AG09309 (cell line): ENCODE measurements at places on chromosomes 5 and 9.
A peak's percentile ranks its signal among the peaks of the same experiment; 100 is the strongest.

DNA sequence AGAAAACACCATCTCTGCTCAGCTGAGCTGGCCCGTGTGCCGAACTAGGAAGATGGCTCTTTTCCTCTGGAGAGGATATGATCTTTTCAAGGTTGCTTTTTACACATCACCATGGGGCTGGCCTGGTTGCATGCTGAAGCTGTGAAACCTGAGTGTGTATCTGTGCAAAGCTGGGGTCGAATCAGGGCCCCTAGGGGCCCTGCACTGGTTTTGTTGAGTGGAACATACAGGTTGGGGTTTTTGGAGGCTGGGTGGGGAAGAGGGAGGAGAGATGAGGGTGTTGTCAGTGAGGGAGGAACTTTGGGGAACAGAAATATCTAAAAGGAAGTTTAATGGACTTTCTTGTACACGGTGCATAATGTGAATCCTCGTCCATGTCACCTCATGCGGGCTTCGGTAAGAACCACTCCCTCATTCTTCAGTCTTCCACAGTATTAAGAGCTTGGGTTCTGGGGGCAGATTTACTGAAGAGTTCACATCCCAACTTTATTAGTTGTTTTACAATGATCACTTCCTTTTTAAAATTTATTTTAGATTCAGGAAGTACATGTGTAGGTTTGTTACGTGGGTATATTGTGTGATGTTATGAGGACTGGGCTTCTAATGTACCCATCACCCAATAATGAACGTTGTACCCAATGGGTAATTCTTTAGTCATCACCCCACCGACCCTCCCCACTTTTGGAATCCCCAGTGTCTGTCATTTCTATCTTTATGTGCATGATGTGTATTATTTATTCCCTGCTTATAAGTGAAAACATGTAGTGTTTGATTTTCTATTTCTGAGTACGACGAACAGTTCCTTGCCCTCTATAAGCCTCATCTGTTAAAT is 238.2 kb downstream of the NR3C1 start:
- DNase-seq: no peak

DNA sequence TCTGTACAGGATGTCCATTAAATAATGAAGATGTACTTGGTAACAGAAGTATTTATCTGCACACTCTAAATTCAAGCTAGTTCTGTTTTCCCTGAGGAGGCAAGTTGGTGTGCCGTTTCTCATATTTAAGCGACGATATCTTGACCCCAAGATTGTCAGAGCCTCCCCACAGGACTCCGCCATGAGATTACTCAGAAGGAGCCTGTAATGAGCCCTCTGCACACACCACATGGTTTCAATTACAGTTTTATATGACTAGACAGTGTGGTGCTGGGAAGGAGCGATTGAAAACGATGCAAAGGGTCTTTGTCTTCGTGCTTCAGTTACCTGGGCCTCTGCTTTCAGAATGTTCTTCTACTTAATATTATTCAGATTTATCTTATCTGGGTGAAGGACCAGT is 840.4 kb upstream of the WWC1 start:
- DNase-seq: peak; percentile 44

DNA sequence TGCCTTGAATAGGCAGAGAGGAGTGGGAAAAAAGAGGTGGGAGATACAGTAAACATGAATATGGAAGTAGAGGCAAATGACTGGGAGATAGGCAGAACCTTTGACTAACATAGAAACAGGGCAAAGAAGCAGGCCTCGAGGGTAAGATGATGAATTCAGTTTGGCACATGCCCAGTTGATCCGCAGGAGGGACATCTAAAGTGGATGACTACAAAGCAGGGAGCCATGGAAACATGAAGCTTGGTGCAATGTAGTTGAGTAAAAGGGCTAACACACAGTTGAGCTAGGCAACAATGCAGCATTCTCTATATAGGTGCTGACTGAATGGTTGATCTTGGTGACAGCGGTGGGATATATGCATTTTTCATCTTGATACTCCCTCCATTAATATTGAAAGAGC is 253.8 kb downstream of the DMRT2 start:
- DNase-seq: no peak

DNA sequence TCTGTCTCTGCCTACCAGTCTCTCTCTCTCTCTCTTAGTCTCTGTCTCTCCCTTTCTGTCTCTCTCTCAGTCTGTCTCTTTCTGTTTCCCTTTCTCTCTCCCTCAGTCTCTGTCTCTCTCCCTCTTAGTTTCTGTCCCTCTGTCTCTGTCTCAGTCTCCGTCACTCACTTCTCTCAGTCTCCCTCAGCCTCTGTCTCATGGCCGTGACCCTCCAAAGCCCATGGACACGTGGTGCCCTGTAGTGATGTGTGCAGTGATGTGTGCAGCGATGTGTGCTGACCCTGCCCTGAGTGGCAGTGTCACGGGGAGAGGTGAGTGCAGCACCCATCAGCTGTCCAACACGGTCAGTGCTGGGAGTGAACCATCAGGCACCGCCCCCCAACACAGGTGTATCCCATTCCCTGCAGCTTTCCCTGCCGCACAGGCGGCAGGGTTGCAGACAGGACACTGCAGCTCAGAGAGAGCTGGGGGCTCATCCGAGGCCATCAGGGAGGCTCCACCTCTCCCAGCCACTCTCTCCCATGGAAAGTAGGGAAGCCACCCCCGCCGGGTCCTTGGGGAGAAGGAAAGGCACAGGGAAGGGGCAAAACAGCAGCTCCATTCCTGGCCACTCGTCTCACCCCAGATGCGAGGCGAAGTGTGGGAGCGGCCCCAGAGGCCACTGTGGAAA is 794 bp upstream of the LRRC14B start:
- no peak for DNase-seq

DNA sequence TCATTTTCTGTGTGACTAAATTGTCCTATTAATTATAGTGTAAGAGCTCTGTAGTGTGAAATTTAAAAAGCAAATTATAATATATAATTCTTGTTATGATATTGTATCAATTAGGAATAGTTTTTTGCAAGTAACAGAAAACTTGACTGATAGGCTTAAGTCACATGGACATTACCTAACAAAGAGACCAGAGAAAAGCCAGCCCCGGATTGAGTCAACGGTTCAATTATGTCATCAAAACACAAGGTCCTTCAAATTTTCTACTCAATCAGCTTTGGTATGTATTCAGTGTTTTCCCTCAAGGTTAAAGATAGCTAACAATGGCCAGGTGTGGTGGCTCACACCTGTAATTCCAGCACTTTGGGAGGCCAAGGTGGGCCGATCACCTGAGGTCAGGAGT is 126.7 kb upstream of the PTGER4 start:
- no peak for DNase-seq

DNA sequence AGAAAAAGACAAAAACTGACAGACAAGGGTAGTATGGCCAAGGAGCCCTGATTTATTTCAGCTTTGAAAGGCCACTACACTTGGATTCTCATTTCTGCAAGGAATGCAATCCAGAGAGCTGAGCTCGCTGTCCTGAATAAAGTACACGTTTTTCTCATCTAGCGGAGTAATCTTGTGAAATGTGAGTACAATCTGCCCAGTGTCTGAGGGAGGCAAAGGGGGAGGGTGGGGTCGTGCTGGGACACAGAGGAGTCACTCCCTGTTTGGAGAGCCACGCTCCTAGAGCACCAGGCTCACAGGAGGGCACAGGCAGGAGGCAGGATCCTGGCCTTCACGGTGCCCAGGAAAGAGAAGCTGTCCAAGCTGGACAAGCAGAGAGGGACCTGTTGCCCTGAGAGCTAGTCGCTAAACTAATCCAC is 51.0 kb upstream of the IFNK start:
- DNase-seq: no peak

GRCh38 chr9:125747765-125748445 is 732 bp downstream of the PBX3 start:
- no peak for DNase-seq
